ENCODE measurements at places on chromosomes 1 and 21. TPM values are rescaled to one million over a fixed set of nuclear protein-coding genes. Genes with fewer than 3 reads are reported as not detected.

CELSR2 gene
- 0.03 TPM for polyA plus RNA-seq

RUNX3 gene
- polyA plus RNA-seq, result 44.9 TPM

STK40 gene
- polyA plus RNA-seq, result 40.2 TPM

IFI44L gene
- 8.6 TPM for polyA plus RNA-seq

CNIH3 gene
- not detected for polyA plus RNA-seq

CD5L gene
- not detected for polyA plus RNA-seq

CCDC185 gene
- not detected for polyA plus RNA-seq

RIMKLA gene
- polyA plus RNA-seq, result not detected

RXFP4 gene
- polyA plus RNA-seq, result not detected

ECE1 gene
- polyA plus RNA-seq, result 23.3 TPM

CR1 gene
- 26.5 TPM for polyA plus RNA-seq

MNDA gene
- polyA plus RNA-seq, result 1,418 TPM

OR10X1 gene
- polyA plus RNA-seq, result not detected

KRTAP12-2 gene
- polyA plus RNA-seq, result not detected

UBE2Q1 gene
- polyA plus RNA-seq, result 22.6 TPM
